ENCODE measurements at places on chromosomes 6 and 20. TPM values are rescaled to one million over a fixed set of nuclear protein-coding genes. Genes with fewer than 3 reads are reported as not detected.
A peak's percentile ranks its signal among the peaks of the same experiment; 100 is the strongest.

Gene SNX21
- total RNA-seq = 82.5 TPM

Gene HSPA1L
- 1.4 TPM for total RNA-seq

Gene FNDC11
- total RNA-seq = 0.55 TPM

Gene PSMB9
- total RNA-seq = 12.6 TPM

Gene TFAP2C
- 3.6 TPM for total RNA-seq

Gene SLC4A11
- total RNA-seq = not detected

- H3K36me3 ChIP-seq = no peaks in the 10 kb centered on the region
- H3K27ac ChIP-seq = no peak overlapping the region
- H3K4me1 ChIP-seq = no peaks in the 10 kb centered on the region
- no peaks in the 10 kb centered on the region for H3K27me3 ChIP-seq
Observed at GRCh38 chr6:114987281-114987680, 644.5 kb upstream of the HS3ST5 start.

- no peaks in the 10 kb centered on the region for H3K36me3 ChIP-seq
- no peaks in the 10 kb centered on the region for H3K4me1 ChIP-seq
- no peak overlapping the region for H3K4me3 ChIP-seq
- no peak for DNase-seq
- H3K27ac ChIP-seq = peak overlapping the region; percentile 17
Observed at GRCh38 chr6:151379933-151380847, 11.2 kb downstream of the ZBTB2 start.

DNA sequence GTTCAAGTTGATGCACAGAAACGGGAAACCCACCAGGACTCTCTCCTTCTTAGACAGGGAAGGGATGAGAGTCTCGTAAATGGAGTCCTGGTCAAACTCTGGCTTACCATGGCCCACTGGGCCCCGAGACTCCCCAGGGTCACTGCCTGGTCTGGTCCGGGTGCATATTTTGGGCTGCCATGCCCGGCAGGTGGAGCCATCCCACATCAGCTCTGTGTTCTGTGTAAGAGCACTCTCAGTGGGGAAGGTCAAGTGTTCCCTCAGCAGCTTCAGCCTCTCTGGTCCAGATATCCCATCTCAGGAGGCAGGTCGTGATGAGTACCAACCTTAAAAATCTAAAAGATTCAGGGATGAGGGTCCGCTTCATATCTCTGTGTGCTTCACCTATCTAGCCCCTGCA, 138.8 kb downstream of the EDN3 start:
- H3K4me1 ChIP-seq = no peaks in the 10 kb centered on the region
- no peaks in the 10 kb centered on the region for H3K36me3 ChIP-seq
- no peak overlapping the region for H3K27ac ChIP-seq
- DNase-seq = peak; percentile 37
- peaks cover 33% of the 10 kb centered on the region for H3K27me3 ChIP-seq
- no peak overlapping the region for H3K4me3 ChIP-seq

- no peak for DNase-seq
- no peak overlapping the region for H3K27ac ChIP-seq
- no peaks in the 10 kb centered on the region for H3K4me1 ChIP-seq
Observed at GRCh38 chr6:22513667-22514066, 55.7 kb upstream of the HDGFL1 start.

DNA sequence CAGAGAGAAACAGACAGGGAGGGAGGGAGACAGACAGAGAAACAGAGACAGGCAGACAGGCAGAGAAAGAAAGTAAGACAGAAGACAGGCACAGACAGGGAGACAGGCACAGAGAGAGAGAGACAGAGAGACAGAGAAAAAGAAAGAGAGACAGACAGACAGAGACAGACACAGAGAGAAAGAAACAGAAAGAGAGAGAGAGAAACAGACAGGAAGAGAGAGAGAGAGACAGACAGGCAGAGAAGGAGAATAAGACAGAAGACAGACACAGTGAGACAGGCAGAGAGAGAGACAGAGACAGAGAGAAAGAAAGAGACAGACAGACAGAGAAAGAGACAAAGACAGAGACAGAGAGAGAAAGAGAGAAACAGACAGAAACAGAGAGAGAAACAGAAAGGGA, 754.8 kb upstream of the DEFB115 start:
- no peak overlapping the region for H3K27ac ChIP-seq
- H3K4me1 ChIP-seq = peaks cover 5% of the 10 kb centered on the region
- no peaks in the 10 kb centered on the region for H3K27me3 ChIP-seq
- no peak for DNase-seq
- no peak overlapping the region for H3K4me3 ChIP-seq
- H3K36me3 ChIP-seq = no peaks in the 10 kb centered on the region

- no peak overlapping the region for H3K27ac ChIP-seq
- H3K4me3 ChIP-seq = no peak overlapping the region
- DNase-seq = no peak
- no peaks in the 10 kb centered on the region for H3K4me1 ChIP-seq
Observed at GRCh38 chr6:6705061-6705425, 116.5 kb downstream of the LY86 start.

- H3K27me3 ChIP-seq = no peaks in the 10 kb centered on the region
- no peak overlapping the region for H3K4me3 ChIP-seq
- peaks cover 27% of the 10 kb centered on the region for H3K4me1 ChIP-seq
- no peaks in the 10 kb centered on the region for H3K36me3 ChIP-seq
Observed at GRCh38 chr20:33677991-33678702, 3.9 kb upstream of the NECAB3 start.

DNA sequence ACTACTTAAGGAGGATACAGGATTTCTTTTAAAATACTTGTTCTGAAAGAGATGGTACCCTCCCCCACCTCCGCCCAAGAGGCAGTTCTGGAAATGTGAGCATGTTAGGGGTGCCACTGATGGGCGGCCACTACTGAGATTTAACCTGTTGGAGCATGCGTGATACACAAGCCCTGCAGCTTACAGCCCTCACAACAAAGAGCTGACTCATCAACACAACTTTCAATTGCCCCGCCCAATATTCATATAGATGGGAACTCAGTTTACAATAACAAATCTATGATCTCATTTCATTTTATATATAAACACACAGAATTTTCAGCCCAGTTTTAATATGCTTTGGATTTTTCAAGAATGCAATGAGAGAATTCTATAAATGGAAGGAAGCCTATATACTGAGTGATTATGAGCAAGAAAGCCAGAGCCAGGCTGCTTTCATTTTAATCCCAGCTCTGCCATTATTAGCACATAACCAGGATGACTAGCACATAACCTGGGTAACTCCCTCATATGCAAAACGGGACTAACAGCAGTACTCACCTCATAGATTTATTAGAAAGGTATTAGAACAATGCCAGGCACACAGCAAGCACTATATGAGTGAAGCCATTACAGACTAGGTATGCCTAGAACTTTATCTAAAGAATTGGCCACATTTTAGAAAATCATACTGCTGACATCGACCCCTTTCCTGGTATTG, 45.6 kb upstream of the IPCEF1 start:
- H3K27me3 ChIP-seq = no peaks in the 10 kb centered on the region
- no peak overlapping the region for H3K27ac ChIP-seq
- no peak overlapping the region for H3K4me3 ChIP-seq
- H3K36me3 ChIP-seq = peaks cover 20% of the 10 kb centered on the region

DNA sequence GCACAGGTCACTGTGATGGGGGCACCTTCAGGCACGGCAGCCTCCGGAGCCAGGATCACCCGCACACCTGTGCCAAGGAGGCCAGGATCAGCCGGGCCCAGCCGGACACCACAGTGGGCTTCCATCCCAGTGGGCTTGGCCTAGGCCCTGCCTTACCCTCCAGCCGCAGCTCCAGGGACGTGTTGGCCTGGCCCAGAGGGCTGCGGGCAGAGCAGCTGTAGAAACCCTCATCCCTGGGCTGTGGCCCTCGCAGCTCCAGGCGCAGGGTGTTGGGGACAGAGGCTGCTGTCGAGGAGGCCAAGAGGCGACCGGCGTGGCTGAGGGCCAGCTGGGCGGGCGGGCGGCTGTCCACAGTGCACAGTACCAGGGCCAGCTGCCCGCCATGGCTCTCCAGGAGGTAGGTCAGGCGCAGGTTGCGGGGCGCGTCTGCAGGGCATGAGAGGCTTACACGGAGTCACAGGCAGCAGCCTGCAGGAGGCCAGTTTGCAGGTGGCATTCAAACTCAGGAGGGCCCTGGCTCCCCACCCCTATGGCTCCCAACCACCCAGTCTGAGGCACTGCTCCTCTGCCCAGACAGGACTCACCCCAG, 11.0 kb upstream of the ADAM33 start:
- no peaks in the 10 kb centered on the region for H3K27me3 ChIP-seq
- H3K4me3 ChIP-seq = no peak overlapping the region
- H3K27ac ChIP-seq = no peak overlapping the region
- peaks cover 6% of the 10 kb centered on the region for H3K4me1 ChIP-seq
- H3K36me3 ChIP-seq = no peaks in the 10 kb centered on the region
- DNase-seq = no peak

DNA sequence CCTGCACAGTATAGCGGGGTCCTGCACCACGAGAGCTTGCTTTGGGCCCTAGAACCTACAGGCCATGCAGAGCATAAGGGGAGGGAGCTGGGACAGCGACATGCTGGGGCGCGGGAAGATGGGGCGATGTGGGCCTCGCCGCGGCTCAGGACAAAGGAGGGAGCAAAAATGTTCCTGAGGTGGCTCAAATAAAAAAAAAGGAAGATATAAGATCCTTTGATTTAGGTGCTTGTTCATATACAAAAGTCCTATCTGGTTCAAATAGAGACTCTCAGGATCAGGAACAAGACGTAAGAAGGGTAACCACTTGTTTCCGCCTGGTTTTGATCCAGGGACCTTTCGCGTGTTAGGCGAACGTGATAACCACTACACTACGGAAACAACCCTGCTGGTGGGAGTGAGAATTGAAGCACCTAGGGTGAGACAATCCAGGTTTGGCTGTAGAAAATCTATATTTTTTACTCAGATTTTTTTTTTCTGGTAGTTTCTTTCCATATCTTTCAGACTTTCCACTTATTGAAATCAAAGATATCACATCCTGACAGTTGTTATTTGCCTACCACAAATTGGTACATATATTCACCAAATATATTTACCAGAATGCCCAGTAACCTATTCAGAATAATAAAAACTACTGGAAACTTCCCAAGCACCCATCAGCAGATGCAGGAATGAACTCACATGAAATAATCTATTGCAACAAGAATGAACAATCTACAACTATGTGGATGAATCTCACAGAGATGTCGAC, 177.9 kb upstream of the ZNF184 start:
- no peaks in the 10 kb centered on the region for H3K27me3 ChIP-seq
- DNase-seq = no peak
- H3K4me1 ChIP-seq = no peaks in the 10 kb centered on the region
- no peak overlapping the region for H3K4me3 ChIP-seq
- H3K36me3 ChIP-seq = no peaks in the 10 kb centered on the region
- no peak overlapping the region for H3K27ac ChIP-seq

DNA sequence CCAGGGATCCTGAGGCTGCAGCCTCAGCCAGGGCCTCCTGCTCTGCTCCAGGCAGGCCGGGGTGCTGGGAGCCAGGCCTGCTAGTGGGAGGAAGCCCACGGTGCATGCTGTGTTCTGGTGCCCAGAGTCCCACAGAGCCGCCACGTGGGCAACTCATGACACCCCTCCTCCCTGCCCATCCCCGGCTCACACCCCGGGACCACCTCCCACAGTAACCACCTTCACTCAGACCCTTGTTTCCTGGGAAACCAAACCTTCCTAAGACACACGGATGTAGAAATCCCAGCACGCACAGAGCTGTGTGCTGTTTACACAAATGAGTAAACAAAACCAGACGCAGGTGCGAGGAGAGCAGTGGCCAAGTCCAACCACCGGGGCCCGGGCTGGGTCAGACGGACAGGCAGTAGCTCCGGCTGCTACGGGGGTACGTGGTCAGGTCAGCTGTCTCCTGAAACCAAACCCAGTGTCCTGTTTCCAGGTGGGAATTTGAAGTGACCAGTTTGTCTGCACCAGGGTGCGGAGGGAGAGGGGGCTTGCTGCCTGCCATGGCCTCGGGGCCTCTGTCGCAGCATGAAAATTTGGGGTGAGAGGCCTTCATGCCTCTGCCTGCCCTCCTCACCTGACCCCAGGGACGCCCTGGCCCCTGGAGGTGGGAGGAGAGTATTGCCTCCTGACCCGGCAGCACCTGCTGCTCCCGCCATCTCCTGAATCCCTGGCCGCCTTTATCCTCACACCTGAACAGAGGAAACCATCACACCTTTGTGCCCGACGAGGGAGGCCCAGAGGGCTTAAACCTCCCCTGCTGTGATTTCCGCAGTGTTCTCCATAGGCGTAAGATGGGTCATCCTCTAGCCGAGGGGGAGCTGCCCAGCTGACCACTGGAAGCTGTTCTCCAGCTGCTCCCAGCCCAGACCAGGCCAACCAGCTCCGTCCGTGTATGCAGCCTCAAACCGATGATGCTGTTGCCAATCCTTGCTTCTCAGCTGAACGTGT, 52.0 kb upstream of the SMOC2 start:
- DNase-seq = no peak
- no peaks in the 10 kb centered on the region for H3K36me3 ChIP-seq
- no peaks in the 10 kb centered on the region for H3K27me3 ChIP-seq
- peaks cover 12% of the 10 kb centered on the region for H3K4me1 ChIP-seq
- no peak overlapping the region for H3K4me3 ChIP-seq

- no peak overlapping the region for H3K27ac ChIP-seq
- no peaks in the 10 kb centered on the region for H3K27me3 ChIP-seq
- DNase-seq = no peak
- H3K36me3 ChIP-seq = no peaks in the 10 kb centered on the region
Observed at GRCh38 chr6:169746556-169746955, 4.8 kb downstream of the DYNLT2 start.

- no peak for DNase-seq
- H3K27me3 ChIP-seq = no peaks in the 10 kb centered on the region
- H3K4me3 ChIP-seq = no peak overlapping the region
Observed at GRCh38 chr20:4088766-4089165, 73.4 kb upstream of the RNF24 start.

DNA sequence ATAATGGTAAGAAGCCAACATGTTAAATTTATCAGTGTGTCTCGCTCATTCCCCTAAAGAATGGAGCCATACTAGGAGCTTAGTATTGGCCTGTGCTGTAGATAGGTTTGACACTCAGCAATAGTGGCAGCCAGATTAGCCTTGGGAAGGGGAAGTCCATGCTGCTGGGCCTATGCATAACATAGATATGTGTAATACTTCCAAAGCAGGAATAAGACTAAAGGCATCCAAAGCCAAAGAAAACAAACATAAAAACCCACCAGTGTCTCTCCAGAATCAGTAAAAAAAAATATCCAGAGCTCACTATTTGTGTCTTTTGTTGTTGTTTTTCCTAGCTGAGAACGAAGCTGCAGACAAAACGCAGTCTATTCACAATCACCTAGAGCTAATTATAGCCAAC, 104.2 kb upstream of the STXBP5 start:
- no peak overlapping the region for H3K4me3 ChIP-seq
- H3K4me1 ChIP-seq = no peaks in the 10 kb centered on the region
- H3K36me3 ChIP-seq = no peaks in the 10 kb centered on the region
- H3K27ac ChIP-seq = no peak overlapping the region

All from sigmoid colon (tissue), 7 donors.